ENCODE measurements at places on chromosomes 7 and 10.

DNA sequence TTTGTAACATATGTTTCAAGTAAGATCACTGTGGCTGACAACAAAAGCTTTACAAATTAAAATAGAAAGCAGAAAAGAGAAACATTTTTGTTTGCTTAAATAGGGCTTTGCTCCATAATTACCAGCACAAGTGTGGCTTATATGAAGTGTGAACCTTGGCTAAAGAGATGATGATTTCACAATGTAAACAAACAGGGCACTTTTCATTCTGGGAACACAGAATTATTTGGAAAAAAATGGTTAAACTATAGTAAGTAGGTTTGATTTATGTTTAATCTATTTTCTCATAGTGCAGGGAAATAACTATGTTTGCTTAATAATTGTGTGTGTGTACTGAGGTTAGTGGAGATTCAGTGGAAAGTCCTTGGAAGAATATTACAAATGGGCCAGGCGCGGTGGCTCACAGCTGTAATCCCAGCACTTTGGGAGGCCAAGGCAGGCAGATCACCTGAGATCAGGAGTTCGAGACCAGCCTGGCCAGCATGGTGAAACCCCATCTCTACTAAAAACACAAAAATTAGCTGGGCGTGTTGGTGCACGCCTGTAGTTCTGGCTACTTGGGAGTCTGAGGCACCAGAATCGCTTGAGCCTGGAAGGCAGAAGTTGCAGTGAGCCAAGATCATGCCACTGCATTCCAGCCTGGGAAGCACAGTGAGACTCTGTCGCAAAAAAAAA, 19.1 kb upstream of the OTUD1 start:
- DNase-seq, result no peak

DNA sequence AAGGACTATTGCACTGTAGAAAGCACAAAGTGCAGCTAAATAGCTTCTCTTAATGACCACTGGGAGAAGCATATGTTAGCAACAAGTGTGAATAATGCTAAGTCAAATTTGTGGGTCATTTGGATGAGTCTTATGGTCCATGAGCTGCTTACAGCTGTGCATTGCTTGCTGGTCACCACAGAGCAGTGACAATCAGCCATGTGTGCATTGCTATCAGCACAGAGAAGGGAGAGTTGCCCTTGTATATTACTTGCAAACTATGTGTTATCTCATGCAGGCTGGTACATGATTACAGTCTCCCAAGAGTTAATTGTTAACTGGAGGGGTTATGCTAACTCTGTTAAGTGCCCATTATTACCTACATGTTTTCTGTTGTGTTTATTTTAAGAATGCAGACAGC, 25.7 kb downstream of the MRPS33 start:
- no peak for DNase-seq

DNA sequence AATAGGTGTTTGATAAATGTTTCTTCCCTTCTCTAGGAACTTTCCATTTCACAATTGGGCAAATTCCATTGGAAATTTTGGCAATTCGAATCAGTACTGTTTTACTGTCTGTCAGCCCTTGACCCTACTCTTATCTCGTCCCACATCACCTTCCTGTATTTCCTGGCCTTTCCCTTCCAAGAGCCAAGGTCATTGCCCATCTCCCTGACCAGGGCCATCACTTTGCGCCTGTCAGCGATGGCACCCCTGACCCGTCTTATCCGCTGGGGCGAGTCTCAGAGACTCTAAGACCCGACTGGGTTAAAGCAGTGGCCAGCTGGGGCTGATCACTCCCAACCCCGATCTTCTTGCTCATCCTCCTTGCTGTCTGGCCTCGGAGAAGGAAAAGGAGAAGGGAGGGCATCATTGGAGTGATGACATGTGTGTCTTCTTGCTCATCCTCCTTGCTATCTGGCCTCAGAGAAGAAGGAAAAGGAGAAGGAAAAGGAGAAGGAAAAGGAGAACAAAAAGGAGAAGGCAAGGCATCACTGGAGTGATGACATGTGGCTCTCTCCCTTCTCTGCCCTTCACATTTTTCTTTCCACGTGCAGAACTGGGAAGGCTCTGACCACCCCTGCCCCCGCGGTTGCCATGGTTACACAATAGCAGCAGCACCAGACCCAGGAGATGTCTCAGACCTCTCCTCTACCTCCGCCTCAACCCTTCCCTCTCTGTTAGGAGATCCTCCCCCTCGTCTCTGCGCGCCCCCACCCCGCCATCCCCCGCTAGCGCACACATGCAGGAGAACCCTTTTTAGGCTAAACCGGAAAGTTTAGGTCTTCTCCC, 2.0 kb downstream of the SEMA3D start:
- DNase-seq, result no peak

DNA sequence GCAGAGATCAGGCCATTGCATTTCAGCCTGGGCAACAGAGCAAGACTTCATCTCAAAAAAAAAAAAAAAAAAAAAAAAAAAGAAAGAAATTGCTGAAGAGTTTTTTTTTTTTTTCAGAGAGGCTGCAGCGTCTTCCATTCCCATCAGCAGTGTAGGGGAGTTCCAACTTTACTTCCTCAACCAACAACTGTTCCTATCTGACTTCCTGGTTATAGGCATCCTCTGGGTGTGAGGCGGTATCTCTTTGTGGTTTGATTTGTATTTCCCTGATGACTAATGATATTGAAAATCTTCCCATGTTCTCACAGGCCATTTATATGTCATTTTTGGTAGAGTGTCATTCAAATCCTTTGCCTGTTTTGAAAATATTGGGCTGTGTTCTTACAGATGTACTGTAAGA, 40.2 kb downstream of the PRTFDC1 start:
- DNase-seq, result no peak
